Bronchus fibroblast of lung (primary cell): ENCODE measurements at places on chromosomes 11 and 22. TPM values are rescaled to one million over a fixed set of nuclear protein-coding genes. Genes with fewer than 3 reads are reported as not detected.

The KIAA1671 gene
- under 0.01 TPM in 2 replicates for total RNA-seq

The APOBEC3B gene
- 23.4 and 31.2 TPM in 2 replicates for total RNA-seq

The OR5P2 gene
- total RNA-seq = not detected in 2 replicates

The GSTT2B gene
- total RNA-seq = 28.9 and 31.1 TPM in 2 replicates

The OR8D1 gene
- not detected in 2 replicates for total RNA-seq

The KCNJ4 gene
- total RNA-seq = not detected in 2 replicates

The CD44 gene
- total RNA-seq = 224 and 247 TPM in 2 replicates
